ENCODE measurements at places on chromosomes 12 and 14. TPM values are rescaled to one million over a fixed set of nuclear protein-coding genes. Genes with fewer than 3 reads are reported as not detected.

DNA sequence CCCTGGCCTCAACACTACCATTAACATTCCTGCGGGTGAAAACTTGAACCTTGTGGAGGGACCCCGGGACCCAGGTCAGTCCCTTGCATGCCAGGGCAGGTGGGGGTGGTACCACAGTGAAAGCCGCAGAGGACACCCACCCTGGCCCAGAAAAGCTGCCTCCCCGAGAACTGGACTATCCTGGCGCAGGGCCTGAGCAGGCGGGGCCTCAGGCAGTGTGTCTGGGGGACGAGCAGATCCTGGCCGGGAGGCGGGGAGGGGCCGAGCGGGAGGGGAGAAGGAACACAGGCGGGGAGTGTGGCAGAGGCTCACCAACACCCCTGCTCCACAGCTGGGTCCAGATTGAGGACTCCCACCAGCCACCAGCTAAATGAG is 10.0 kb downstream of the AHNAK2 start:
- H3K4me1 ChIP-seq, result peaks cover under 1% of the 10 kb centered on the region
- H3K27me3 ChIP-seq, result peaks cover 19% of the 10 kb centered on the region
- no peaks in the 10 kb centered on the region for H3K36me3 ChIP-seq
- H3K27ac ChIP-seq, result no peak overlapping the region

DNA sequence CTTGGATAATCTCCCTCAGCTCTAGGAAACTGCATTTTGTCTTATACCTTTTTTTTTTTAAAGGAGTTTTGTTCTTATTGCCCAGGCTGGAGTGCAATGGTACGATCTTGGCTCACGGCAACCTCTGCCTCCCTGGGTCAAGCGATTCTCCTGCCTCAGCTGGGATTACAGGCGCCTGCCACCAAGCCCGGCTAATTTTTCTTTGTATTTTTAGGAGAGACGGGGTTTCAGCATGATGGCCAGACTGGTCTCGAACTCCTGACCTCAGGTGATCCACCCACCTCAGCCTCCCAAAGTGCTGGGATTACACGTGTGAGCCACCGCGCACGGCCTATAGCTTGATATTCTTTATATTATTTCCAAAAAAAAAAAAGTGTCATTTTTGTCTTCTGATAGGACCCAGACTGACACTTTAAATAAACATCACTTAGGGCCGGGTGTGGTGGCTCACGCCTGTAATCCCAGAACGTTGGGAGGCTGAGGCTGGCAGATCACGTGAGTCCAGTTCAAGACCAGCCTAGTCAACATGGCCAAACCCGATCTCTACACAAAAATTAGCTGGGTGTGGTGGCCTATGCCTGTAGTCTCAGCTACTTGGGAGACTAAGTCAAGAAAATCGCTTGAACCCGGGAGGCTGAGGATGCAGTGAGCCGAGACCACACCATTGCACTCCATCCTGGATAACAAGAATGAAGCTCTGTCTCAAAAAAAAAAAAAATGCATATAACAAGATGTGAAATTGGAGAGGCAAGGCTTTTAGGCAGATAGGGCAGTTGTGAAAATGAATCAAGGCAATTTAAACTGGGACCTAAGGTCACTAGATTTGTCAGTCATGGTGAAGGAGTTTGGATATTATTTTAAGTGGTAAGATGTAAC is 18.4 kb downstream of the SLC2A3 start:
- no peaks in the 10 kb centered on the region for H3K27me3 ChIP-seq
- H3K27ac ChIP-seq, result no peak overlapping the region
- no peak for DNase-seq
- no peak overlapping the region for H3K4me3 ChIP-seq

- no peaks in the 10 kb centered on the region for H3K36me3 ChIP-seq
- H3K4me1 ChIP-seq, result peaks cover 10% of the 10 kb centered on the region
- DNase-seq, result no peak
- H3K4me3 ChIP-seq, result no peak overlapping the region
- no peaks in the 10 kb centered on the region for H3K27me3 ChIP-seq
These were observed 18.9 kb downstream of the PITPNM2 start for GRCh38 chr12:123131879-123132402.

GRCh38 chr12:12642916-12643315 is 31.2 kb downstream of the CREBL2 start:
- H3K4me1 ChIP-seq, result no peaks in the 10 kb centered on the region
- no peaks in the 10 kb centered on the region for H3K27me3 ChIP-seq
- no peak for DNase-seq

- no peak overlapping the region for H3K4me3 ChIP-seq
- H3K27ac ChIP-seq, result no peak overlapping the region
- no peaks in the 10 kb centered on the region for H3K4me1 ChIP-seq
- H3K27me3 ChIP-seq, result no peaks in the 10 kb centered on the region
- no peak for DNase-seq
These were observed 398.4 kb downstream of the DAD1 start for GRCh38 chr14:22190411-22191191.

DNA sequence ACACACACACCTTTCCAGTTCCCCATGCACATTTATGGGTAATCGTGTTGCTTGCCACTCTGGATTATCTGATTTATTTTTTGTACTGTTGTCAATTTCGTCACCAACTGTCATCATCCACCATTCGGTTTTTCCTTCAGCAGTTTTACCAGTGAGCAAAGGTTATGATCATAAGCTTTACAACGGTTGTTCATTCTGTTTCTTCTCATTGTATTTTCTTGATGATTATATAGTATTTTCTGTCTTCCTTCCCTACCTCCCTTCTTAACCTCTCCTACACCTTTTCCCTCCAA is 680 bp downstream of the NECAP1 start:
- H3K27me3 ChIP-seq, result no peaks in the 10 kb centered on the region
- no peak for DNase-seq
- H3K4me3 ChIP-seq, result peak overlapping the region; percentile 85
- peaks cover 40% of the 10 kb centered on the region for H3K4me1 ChIP-seq
- H3K36me3 ChIP-seq, result no peaks in the 10 kb centered on the region

DNA sequence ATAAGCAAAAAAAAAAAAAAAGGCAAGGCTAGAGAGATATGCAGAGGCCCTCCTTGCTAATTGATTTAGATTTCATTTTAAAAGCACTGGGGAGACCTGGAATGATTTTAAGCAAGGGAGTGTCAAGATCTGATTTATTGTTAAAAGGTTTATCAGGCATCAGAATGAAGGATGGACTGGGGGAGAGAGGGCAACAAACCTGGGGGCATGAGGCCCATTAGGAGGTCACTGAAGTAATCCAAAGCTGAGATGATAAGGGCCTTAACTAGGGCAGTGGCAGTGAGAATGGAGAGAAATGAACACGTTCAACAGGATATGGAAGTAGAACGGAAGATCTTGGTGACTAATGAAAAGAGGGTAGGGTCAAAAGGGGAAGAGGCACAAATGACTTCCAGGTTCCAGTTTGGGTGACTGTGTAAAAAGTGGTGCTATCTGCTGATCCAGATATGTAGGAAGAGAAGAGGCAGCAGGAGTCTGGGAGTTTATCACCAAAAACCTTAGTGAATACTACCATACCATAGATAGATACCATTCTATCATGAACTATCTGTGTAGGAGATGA is 24.0 kb downstream of the KITLG start:
- H3K27me3 ChIP-seq, result no peaks in the 10 kb centered on the region
- H3K36me3 ChIP-seq, result no peaks in the 10 kb centered on the region
- DNase-seq, result no peak

DNA sequence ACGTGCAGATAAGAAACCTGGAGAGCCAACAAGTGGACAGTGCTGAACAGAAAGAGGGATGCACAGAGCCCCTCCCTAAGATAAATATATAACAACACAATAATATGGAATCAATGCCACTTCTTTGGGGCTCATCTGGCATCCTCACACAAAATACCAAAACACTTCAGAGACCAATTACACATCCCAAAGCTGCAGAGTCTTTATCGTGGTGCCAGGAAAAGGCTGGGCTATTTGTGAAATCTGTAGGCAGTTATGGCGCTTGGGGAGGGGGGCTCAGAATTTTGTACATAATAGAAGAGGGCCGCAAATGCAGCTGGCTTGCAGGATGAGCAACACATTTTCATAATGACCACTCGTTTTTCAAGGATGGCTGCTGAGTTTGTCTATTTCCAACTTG is 160.4 kb upstream of the NOS1 start:
- no peaks in the 10 kb centered on the region for H3K27me3 ChIP-seq
- H3K36me3 ChIP-seq, result no peaks in the 10 kb centered on the region
- H3K4me3 ChIP-seq, result no peak overlapping the region
- no peaks in the 10 kb centered on the region for H3K4me1 ChIP-seq

DNA sequence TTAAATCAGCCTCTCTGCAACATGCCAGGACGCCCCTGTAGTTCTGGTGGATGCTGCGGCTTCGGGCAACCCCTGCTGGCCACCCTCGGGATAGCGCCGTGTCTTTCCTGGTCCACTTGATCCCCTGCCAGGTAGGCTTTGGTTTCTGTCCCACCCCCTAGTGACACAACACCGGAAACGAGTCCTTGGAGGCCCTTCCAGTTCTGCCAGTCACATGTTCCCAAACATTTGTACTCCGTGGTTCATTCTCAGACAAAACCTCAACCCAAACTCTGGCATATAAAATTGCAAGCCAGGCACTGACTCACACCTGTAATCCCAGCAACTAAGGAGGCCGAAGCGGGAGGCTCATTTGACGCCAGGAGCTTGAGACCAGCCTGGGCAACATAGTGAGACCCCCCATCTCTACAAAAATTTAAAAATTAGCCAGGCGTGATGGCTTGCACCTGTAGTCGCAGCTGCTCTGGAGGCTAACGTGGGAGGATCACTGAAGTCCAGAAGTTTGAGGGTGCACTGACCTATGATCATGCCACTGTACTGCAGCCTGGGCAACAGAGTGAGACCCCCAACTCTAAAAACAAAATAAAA is 37.0 kb downstream of the RASAL1 start:
- H3K27ac ChIP-seq, result peak overlapping the region; percentile 61
- DNase-seq, result peak; percentile 96
- H3K4me1 ChIP-seq, result no peaks in the 10 kb centered on the region
- no peaks in the 10 kb centered on the region for H3K36me3 ChIP-seq

DNA sequence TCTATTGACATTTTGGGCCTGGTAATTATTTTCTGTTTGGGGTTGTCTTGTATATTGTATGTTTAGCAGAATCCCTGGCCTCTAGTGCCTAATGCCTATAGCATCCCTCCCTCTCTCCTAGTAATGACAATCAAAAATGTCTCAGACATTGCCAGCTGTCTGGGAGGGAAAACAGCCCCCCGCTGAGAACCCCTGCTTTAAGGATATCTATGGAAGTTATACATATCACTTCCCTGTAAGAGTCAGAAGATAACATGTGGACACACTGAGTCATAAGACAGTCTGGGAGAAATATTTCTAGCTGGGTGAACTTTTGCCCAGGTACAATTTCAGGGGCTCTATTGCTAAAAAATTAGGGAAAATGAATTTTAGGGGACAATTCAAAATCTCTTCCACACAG is 255.0 kb downstream of the PAWR start:
- H3K4me3 ChIP-seq, result no peak overlapping the region
- DNase-seq, result no peak
- no peak overlapping the region for H3K27ac ChIP-seq

GRCh38 chr14:71396050-71396677 is 488.9 kb downstream of the PCNX1 start:
- no peaks in the 10 kb centered on the region for H3K27me3 ChIP-seq
- no peak overlapping the region for H3K4me3 ChIP-seq
- peaks cover 22% of the 10 kb centered on the region for H3K4me1 ChIP-seq

DNA sequence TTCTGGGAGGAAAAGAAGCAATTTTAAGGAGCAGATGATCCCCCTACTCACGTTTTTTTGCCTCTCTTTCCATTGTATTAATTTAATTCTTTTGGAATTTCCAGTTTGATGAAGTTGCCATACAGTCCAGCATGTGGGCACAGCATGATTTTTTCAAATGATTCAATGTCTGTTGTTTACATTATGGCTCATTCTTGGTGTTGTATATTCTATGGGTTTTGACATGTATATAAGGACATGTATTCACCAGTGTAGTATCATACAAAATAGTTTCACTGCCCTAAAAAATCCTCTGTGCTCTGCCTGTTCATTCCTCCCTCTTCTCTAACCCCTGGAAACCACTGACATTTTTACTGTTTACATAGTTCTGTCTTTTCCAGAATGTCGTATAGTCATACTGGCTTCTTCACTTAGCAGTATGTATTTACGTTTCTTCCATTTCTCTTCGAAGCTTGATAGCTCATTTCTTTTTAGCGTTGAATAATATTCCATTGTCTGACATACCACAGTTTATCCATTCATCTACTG is 13.3 kb upstream of the KLHDC2 start:
- no peaks in the 10 kb centered on the region for H3K36me3 ChIP-seq
- no peaks in the 10 kb centered on the region for H3K27me3 ChIP-seq
- no peak overlapping the region for H3K27ac ChIP-seq

DNA sequence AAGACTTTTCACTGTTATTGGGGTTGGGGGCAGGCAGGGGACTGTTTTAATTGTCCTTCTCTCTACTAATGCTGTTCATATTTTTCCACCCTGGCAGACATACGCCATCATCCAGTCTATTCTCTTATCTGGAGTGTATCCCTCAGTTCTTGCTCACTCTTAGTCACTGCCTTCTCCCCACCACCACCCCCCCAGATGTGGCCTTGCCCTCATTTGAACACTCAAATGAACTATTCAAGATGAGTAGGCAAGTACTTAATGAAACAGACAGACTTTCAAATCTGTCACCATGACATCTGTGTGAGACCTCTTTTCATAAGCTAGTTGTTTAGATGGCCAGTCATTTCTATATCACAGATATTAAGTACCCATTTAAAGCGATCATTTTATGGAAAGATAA is 10.1 kb downstream of the NUDT4 start:
- peak; percentile 92 for DNase-seq
- no peak overlapping the region for H3K4me3 ChIP-seq
- no peaks in the 10 kb centered on the region for H3K27me3 ChIP-seq
- H3K27ac ChIP-seq, result peak overlapping the region; percentile 87
- H3K36me3 ChIP-seq, result no peaks in the 10 kb centered on the region

The KRT78 gene
- polyA plus RNA-seq, result not detected

The MYF5 gene
- polyA plus RNA-seq, result not detected

The LRRC9 gene
- polyA plus RNA-seq, result 1.1 TPM

The CLEC9A gene
- polyA plus RNA-seq, result 0.07 TPM

The TEX22 gene
- 0.38 TPM for polyA plus RNA-seq

The AKAP3 gene
- 1.5 TPM for polyA plus RNA-seq

The CORO1C gene
- polyA plus RNA-seq, result 17.4 TPM

Measured in adrenal gland (tissue), 19 donors.